ENCODE measurements at places on chromosomes 7 and 10. TPM values are rescaled to one million over a fixed set of nuclear protein-coding genes. Genes with fewer than 3 reads are reported as not detected.

- DNase-seq: no peak
Measured at GRCh38 chr7:51318001-51318400, 1.4 kb upstream of the COBL start.

CRYGN gene
- total RNA-seq: 0.53 TPM

TRIL gene
- total RNA-seq: 6.0 TPM

GRCh38 chr7:151309311-151309710 is 32.3 kb upstream of the NUB1 start:
- DNase-seq: no peak

- no peak for DNase-seq
Measured at GRCh38 chr7:116182023-116182422, 28.3 kb upstream of the TES start.

SFR1 gene
- total RNA-seq: 7.0 TPM

DNA sequence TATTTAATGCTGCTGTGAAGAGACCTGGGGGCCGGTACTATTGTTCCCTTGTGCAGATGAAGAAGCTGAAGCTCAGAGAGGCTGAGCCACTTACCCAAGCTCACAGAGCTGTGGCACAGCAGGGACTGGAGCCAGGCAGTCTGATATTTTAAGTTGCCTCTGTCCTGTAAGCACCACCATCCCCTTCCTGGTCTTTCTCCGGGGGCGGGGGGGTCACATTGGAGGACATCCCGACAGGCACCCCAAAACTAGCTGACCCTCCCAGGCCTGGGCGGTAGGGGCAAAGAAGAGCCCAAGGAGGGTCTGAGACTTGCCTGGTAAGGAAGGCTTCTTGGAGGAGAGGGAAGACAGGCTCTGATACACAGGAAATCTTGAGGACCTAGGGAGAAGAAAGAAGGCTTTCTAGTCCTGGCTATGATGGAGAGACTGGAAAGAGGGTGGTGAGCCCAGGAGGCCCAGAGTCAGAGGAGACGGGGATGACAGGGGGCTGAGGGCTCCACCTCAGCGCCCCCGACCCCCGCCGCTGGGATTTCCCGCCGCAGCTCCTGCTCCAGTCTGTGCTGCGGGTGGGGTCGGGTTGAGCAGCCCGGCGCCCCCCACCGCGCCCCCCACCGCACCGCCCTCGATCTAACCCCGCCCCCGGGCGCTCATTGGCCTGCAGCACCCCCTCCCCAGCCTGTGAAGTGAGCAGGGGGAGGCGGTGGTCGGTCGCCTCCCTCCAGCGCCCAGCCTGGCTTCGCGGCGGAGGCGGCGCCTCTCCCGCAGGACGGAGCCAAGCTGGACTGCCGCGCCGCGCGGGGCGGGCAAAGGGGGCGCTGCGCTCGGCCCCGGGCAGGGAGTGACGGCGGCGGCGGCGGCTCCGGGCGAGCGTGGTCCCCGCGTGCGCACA is at the start of gene ADCYAP1R1:
TSS of gene ADCYAP1R1 (plus strand) at position 711 of the 889 bp plus-strand sequence. CDS start 10,957 bp downstream, outside the sequence.
- DNase-seq: peak; percentile 37

- peak; percentile 65 for DNase-seq
Measured at GRCh38 chr10:103854686-103855391, 537 bp downstream of the SH3PXD2A start.

GRCh38 chr7:77855371-77856083 is 57.0 kb downstream of the PHTF2 start:
- peak; percentile 24 for DNase-seq

Measured in left cardiac atrium (tissue), 4 donors.